Activated CD4-positive, alpha-beta T cell treated with anti-CD3 and anti-CD28 coated beads, Interleukin-2, Interleukin-6, amounts not matched to agents 100 ng/mL and 50 ng/mL, durations not matched to agents 16 hours and 8 hours (primary cell): ENCODE measurements at places on chromosomes 2 and 18.

- no peak for DNase-seq
Measured at GRCh38 chr2:182404092-182404491, 22.7 kb downstream of the PDE1A start.

GRCh38 chr18:24208270-24209035, 69.6 kb downstream of the CABYR start:
- peak; percentile 4 for DNase-seq

DNA sequence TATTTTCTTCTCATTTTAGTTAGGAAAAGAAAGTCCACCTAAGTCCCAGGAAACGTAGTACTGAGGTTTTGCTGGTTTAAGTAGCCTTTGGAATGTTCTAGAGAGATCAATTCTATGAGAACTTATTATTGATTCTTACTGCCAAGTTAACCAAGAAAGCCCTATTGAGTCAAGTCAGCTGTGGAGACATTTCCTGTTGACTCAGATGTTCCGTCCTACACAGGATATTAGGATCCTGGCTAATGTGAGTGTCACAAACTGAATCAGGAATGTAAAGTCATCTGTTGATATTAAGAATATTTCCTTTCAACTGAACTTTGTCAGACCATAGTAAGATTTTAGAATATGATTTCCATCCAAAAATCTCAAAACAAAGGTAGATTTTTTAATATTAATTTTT, 654.3 kb downstream of the LRRTM4 start:
- no peak for DNase-seq

DNA sequence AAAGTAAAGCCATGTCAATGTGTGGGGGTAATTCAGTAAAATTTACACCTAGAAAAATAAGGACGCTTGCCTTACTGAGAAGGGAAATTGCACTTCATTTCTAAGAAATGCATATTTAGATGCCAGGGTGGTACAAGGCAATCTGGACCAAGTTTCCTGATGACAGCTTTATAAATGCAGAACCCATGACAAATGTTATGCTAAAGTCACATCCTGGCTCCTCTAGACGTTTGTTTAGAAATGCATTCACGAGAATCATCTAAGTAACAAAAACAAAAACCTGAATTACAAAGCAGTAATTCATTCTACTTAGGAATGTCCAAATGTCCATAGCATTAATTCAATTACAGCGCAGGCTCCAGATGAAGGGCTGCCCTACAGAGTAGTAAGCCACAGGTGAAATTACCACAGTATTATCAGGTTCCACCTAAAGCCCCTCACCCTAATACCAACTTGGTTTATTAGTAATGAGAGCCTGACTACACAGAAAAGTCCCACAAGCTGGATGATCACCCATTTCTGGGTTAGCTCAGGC, 49.8 kb downstream of the REV1 start:
- no peak for DNase-seq

DNA sequence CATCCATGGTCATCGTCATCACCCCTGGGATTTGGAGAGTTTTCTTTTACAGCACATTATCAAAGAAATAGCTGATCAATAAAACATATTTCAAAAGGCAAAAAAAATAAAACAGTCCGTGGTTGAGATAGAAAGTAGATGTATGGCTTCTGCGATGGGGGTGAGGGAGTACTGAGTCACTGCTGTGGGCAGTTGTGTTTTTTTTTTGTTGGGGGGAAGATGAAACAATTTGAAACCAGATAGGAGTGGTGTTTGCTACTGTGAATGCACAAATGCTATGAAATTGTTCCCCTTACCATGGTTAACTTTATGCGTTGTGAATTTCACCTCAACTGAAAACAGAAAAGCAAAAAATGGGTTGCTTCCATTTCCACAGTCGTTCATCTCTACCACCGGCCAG, 11.9 kb upstream of the SALL3 start:
- DNase-seq: no peak

DNA sequence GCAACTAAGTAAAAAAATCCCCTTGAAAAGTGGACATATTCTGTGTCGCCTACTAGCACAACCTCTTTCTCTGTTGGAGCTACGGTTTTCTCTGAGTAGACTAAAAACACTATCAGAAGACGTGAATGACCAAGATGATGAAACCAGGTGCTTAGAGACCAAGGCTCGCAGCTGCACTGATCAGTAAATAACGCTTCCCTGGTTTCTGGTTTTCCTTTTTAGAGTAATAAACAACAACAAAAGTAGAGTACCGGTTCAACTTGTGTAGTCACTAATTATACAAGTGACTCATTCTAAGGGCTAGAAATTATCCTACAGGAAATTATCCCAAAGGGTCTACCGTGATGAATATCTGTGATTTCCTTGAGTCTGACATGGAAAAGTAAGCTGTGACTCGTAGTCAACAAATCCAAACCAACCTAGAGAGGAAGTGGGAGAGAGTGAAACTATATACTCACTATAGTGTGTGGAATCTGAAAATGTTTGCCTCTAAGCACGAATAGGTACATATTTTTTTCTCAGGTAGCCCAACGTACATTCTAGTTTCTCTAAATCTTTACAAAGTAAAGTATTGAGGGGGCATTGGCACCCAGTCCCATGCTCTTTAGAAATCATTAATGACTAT, 17.8 kb downstream of the RASGRP3 start:
- DNase-seq: peak; percentile 56

GRCh38 chr2:71822463-71822862, 325.2 kb downstream of the CYP26B1 start:
- no peak for DNase-seq

- DNase-seq: peak; percentile 1
Measured at GRCh38 chr2:205640716-205641115, 41.6 kb upstream of the NRP2 start.

DNA sequence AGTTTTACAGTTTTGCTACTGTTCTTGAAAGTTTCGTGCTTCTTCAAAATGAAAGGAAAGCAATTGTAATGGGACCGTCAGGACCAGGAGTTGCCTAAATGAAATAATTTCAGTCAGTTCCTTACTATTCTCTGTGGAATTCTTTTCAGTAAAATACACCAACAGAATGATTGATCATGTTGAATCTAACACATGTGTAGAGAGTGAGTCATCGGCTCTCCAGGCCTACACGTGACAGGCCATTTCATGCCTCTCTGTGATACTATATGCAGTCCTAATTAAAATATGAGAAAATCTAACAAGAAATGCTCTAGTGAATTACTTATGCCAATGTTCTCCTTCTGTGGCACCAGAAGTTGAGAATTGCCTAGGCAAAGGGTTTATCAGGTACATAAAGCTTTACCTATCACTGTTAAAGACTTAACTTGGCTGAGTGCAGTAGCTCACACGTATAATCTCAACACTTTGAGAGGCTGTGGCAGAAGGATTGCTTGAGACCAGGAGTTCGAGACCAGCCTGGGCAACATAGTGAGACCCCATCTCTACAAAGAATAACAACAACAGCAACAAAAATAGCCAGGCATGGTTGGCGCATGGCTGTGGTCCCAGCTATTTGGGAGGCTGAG, 199.4 kb downstream of the LRRTM1 start:
- DNase-seq: no peak

GRCh38 chr2:47654790-47655562, 128.0 kb upstream of the MSH6 start:
- DNase-seq: no peak

- DNase-seq: no peak
Measured at GRCh38 chr2:99881901-99882591, 260.3 kb downstream of the AFF3 start.

- DNase-seq: no peak
Measured at GRCh38 chr2:47062681-47063537, 92.2 kb downstream of the STPG4 start.

DNA sequence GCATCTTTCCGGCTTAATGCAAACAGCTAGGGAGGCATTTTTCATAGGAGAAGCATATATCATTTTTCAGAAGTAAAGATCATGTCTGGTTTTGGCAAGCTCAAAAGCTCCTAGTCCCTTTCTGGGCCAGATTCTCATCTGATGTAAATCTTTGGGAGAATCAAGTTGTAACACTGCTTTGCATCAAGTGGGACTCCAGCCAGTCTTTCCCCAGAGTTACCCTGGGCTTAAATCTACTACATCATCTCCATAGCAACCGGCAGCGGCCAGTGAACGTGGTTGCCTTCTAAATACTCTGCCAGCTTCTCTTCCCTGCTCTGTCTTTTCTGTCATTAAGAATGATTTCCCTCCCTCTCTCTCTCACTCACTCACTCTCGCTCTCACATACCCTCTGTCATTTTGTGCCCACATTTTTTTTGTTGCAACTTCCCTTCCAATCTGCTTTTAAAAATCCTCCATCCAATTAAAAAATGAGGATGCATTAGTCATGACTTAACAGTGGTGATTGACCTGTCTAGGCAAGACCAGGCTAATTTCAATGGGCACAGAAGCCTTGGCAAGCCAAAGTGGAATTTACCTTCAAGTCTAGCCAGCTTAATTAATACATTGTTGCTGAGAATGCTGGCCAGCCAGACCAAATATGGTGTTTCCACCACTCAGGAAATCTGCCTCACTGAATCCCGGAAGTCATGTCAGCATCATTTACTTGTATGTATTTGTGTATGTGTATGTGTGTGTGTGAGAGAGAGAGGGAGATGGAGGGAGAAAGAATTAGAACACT, 93.0 kb downstream of the NRP2 start:
- DNase-seq: no peak

GRCh38 chr2:113602869-113603466, 24.1 kb upstream of the RABL2A start:
- DNase-seq: no peak

GRCh38 chr2:136356125-136357006, 238.4 kb upstream of the CXCR4 start:
- no peak for DNase-seq

DNA sequence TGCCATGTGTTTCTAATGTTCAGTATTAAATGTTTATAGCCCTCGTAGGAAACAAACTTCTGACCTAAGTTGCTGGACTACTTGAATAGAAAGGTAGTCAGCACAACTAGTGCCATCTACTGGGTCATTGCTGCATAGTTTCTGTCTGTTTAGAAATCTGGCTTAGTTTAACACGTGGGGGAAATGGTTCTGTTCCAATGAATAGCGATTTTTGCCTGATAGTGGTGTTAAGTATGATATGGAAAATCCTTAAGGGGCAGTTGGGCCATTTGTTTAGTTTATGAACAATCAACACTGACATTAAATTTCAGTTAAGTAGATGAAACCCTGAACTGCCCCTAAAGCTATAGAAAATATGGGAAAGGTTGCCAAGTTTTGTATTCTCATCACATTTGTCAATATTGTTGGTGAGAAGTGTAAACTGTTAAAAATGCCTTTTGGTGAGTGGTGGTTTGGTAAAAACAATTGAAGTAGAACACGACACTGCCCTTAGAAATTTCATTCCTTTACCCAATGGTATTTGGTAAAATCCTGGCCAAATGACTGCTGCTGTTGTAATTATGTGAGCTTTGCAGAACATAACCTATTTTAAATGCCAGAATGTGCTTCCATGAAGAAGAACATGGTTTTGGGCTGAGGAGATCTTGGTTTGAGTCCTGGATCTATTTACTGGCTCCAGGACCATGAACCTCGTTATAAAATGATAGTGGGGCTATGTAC, 13.2 kb downstream of the NABP1 start:
- DNase-seq: peak; percentile 73

DNA sequence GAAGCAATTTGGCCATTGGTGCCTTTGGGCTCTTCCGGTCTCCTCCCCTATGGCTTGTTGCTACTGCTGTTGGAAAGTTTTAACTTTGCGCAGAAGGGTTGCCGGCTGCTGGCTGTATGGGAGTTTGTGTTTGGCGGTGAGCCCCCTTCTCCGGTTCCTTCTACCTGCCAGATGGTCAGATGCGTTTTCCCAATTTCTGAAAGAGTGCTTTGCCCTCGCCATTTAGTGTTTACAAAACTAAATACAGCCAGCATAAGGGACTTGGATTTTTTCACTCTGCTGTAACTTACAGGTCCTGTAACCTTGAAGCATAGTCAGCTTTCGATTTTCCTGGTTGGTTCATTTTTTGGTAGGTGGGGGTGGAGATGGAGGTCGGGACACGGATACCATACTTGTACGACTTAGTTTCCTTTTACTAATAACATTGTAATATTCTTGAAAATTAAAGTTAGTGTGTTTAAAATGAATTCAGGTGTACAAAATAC, 604 bp downstream of the COQ10B start:
- DNase-seq: peak; percentile 83

DNA sequence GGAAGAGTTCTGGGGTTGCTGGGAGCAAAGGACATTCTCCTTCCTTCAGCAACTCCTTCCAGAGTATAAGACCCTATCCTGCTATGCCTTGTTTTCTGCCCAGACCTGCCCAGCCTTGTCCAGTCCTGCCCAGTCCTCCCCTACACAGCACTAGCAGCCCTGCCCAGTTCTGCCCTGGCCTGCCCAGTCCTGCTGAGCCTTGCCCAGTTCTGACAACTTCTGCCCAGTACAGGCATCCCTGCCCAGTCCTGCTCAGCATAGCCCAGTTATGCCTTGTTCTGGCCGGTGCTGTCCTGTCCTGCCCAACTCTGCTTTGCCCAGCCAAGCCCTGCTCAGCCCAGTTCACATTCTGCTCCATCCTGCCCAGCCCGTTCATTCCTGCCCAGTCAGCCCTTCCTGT, 44.9 kb upstream of the ALK start:
- no peak for DNase-seq

DNA sequence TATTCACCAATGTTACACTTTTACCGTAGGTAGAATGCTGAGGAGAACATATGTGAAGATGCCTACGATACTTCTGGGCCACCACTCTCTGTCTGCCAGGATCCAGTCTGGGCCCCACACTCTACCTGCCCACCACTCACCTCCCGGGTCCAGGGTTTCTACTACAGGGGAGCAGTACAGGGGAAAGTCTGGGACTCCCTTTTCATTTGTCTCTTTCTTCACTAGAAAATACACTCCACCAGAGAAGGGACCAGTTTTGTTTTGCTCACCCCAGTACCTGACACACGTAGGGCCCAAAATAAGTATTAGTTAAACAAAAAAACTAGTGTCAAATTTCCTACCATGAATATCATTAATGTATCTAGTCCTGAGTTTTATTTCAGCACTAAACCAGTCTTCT, 21.1 kb downstream of the KANSL3 start:
- no peak for DNase-seq

- DNase-seq: no peak
Measured at GRCh38 chr2:213149949-213150314, 1.5 kb downstream of the IKZF2 start.

DNA sequence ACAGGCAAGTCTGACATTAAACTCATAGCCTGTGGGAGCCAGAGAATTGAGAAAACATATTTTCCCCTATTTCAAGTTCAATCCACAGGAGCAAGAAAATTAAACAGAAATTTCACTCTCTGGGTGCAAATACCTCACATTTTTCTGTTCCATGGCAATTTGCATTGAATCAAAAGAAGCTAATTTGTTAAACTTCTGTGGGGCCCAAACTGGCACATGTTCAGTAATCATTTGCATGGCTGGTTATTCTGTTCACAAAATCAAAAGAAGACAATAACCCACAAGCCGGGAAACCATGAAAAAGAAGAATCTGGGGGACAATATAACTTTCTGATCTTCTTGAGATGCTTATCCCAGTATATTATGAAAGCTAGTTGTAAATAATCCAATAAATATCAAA, 363.1 kb downstream of the LRP1B start:
- no peak for DNase-seq
